ENCODE measurements at places on chromosomes 3 and 15. TPM values are rescaled to one million over a fixed set of nuclear protein-coding genes. Genes with fewer than 3 reads are reported as not detected.
A peak's percentile ranks its signal among the peaks of the same experiment; 100 is the strongest.

DNA sequence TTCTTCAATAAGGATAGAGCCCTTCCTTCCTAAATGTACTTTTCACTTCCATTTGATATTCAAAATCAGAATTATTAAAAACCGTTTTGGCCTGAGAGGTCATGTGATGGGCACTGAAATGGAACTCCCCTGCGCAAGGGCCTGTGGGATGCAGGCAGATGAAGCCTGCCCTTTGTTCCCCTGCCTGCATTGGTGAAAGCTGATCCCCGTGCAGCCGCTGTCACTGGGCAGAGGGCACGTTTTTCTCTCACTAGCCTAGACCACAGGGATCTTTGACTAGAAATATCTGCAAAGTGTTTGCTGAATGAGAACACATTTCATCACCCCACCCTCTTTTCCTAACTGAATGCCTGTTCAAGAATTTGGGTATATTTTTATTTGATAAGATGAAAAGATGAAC, 74.9 kb downstream of the TIPARP start:
- no peaks in the 10 kb centered on the region for H3K4me1 ChIP-seq
- no peak overlapping the region for H3K27ac ChIP-seq
- H3K27me3 ChIP-seq, result no peaks in the 10 kb centered on the region
- no peak for DNase-seq

- no peak for DNase-seq
- H3K4me1 ChIP-seq, result no peaks in the 10 kb centered on the region
- no peaks in the 10 kb centered on the region for H3K27me3 ChIP-seq
- no peaks in the 10 kb centered on the region for H3K36me3 ChIP-seq
- H3K4me3 ChIP-seq, result no peak overlapping the region
Observed at GRCh38 chr15:56295433-56295832, 51.8 kb upstream of the RFX7 start.

GRCh38 chr15:63500265-63501250, 3.8 kb upstream of the USP3 start:
- H3K27ac ChIP-seq, result no peak overlapping the region
- H3K27me3 ChIP-seq, result no peaks in the 10 kb centered on the region
- no peak for DNase-seq

GRCh38 chr3:45297331-45297730, 71.2 kb upstream of the TMEM158 start:
- no peaks in the 10 kb centered on the region for H3K4me1 ChIP-seq
- peaks cover 2% of the 10 kb centered on the region for H3K27me3 ChIP-seq
- no peak for DNase-seq
- no peaks in the 10 kb centered on the region for H3K36me3 ChIP-seq

GRCh38 chr3:186281176-186281575, 80.9 kb downstream of the DGKG start:
- no peaks in the 10 kb centered on the region for H3K27me3 ChIP-seq
- DNase-seq, result no peak
- peak overlapping the region; percentile 67 for H3K27ac ChIP-seq
- H3K4me1 ChIP-seq, result peaks cover 3% of the 10 kb centered on the region

GRCh38 chr15:58415636-58416035, 16.2 kb upstream of the LIPC start:
- H3K36me3 ChIP-seq, result no peaks in the 10 kb centered on the region
- H3K27me3 ChIP-seq, result no peaks in the 10 kb centered on the region
- DNase-seq, result no peak
- no peak overlapping the region for H3K27ac ChIP-seq
- no peaks in the 10 kb centered on the region for H3K4me1 ChIP-seq

- H3K4me3 ChIP-seq, result no peak overlapping the region
- H3K36me3 ChIP-seq, result no peaks in the 10 kb centered on the region
- H3K27me3 ChIP-seq, result no peaks in the 10 kb centered on the region
- no peak for DNase-seq
Observed at GRCh38 chr3:184780981-184781515, 30.9 kb upstream of the VPS8 start.

DNA sequence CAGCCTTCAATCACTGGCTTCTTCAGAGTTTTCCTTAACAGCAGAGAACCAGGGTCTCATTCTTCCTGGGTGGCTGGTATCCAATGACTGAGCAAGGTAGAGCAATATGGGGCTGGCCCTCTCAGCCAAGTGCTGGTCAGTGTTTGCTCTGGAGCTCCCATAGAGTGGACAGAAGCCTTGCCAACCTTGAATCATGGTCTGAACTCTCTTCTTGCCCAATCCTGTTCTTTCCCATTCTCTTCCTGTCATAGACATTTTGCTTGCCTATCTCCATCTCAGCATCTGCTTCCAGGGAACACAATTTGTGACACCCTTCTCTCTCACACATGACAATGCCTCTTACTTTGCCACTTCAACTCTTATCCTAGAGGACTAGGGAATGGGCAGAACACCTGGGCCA, 245.6 kb upstream of the PEX5L start:
- DNase-seq, result no peak
- H3K4me1 ChIP-seq, result no peaks in the 10 kb centered on the region
- H3K27me3 ChIP-seq, result no peaks in the 10 kb centered on the region
- no peaks in the 10 kb centered on the region for H3K36me3 ChIP-seq
- no peak overlapping the region for H3K4me3 ChIP-seq
- H3K27ac ChIP-seq, result no peak overlapping the region

DNA sequence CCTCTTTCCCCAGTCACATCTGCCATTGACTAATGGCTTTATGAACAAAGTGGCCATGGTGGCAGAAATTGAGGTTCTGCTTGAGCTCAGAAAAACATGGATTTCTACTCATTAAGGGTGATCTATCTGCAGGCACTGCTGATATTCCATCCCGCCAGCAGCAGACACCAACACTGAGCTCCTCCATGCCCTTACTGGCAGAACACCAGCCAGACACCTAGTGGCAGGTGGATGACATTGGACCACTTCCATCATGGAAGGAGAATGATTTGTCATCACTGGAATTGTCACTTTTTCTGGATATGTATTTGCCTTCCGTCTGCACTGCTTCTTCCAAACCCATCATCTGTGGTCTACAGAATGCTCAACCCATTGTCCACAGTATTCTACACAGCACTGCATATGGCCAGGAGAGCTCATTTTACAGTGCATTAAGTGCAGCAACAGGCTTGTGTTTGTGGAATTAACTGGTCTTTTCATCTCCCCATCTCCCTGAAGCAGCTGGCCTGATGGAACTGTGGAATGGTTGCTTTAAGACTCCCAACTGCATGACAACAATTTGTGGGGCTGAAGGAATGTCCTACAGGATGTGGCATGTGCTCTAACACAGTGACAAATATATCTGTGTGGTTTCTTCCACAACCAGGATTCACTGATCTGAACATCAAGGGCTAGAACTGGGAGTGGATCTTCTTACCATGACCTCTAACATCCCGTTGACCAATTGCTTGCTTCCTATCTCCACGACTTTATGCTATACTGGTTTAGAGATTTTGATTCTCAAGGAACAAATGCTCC, 103.4 kb downstream of the WNT7A start:
- no peak overlapping the region for H3K27ac ChIP-seq
- H3K36me3 ChIP-seq, result no peaks in the 10 kb centered on the region
- peak; percentile 1 for DNase-seq
- no peaks in the 10 kb centered on the region for H3K4me1 ChIP-seq

DNA sequence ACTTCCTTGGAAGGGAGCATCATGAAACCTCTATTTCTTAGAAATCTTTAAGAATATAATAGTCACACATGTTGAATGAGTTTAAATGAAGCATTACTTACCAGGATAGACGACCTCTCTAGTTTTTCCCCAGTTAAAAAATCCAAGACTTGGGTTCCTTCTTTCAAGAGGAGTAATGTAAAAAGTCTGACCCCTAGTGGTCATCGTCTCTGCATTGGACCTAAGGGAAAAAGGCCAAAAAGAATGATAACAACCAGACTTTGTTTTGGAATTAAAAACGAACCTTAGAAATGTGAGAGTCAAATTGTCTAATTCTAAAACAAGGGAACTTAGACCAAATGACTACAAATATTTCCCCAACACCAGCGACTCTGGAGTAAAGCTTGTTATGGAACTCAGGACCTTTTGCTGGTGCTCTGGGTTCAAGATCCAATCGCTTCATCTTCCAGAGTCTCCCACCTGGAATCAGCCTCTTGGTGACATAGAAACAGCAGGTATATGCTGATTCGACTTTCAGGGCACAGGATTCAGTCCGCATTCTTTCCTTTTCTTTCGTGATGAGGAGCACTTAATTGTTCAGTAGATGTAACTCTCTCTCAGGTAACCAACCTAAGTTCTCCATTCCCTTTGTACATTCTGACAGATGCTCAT, 214.8 kb upstream of the TPRG1 start:
- H3K4me3 ChIP-seq, result no peak overlapping the region
- H3K4me1 ChIP-seq, result peaks cover 5% of the 10 kb centered on the region
- no peak overlapping the region for H3K27ac ChIP-seq
- DNase-seq, result no peak
- H3K27me3 ChIP-seq, result no peaks in the 10 kb centered on the region
- H3K36me3 ChIP-seq, result no peaks in the 10 kb centered on the region

- H3K27me3 ChIP-seq, result no peaks in the 10 kb centered on the region
- no peak overlapping the region for H3K4me3 ChIP-seq
- H3K4me1 ChIP-seq, result no peaks in the 10 kb centered on the region
Observed at GRCh38 chr3:174358252-174358651, 500.9 kb upstream of the NAALADL2 start.

DNA sequence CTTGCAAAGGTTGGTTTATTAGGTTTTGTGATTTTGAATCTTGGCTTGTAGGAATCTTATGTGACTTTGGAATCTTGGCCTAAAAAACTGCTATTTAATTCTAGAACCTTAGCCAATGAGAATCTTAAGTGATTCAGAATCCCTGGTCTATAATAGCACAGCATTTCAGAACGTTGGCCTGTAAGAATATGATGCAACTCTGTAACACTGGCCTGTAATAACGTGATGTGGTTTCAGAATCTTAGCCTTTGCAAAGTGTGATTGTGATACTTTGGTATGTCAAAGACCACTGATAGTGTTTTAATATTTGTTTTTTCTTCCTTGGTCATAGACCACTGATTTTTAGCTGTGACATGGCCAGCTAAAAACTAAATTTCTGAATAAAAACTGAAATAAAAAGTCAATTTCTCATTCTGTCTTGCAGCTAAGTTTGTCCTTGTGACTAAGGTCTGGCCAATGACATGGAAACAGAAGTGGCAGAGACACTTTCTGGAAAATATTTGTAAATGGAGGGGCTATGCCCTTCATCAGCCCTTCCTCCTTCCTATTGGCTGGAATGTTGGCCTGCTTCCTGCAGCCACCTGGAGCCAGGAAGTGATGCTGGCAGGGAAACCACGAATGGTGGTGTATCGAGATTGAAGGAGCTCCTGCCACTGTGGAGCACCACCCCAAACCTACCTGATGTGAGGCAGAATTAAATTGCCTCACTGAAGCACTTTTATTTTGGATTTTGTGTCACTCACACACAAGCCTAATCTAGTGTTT, 42.3 kb upstream of the CORO2B start:
- no peaks in the 10 kb centered on the region for H3K27me3 ChIP-seq
- no peak for DNase-seq
- no peaks in the 10 kb centered on the region for H3K36me3 ChIP-seq
- H3K27ac ChIP-seq, result peak overlapping the region; percentile 49
- no peak overlapping the region for H3K4me3 ChIP-seq
- H3K4me1 ChIP-seq, result peaks cover 6% of the 10 kb centered on the region

- no peaks in the 10 kb centered on the region for H3K4me1 ChIP-seq
- no peaks in the 10 kb centered on the region for H3K36me3 ChIP-seq
Observed at GRCh38 chr3:72190050-72190449, 405.1 kb upstream of the PROK2 start.

DNA sequence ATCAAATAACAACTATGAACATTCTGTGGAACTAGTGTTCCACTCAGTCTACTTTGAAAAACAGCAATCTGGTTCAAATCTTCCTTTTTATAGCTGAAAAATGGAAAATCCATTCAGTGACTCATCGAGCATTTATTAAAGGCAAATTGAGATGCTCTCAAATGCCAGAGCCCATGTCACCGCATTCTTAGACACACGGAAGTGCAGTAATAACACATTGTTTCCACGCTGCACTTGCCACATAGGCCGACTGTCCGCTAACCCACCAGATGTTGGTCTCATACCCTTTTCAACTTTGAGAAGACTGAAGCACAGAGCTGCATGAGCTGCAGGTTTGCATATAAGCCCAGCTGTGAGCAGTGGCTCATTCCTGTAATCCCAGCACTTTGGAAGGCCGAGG, 95.9 kb downstream of the TMEM266 start:
- H3K4me1 ChIP-seq, result no peaks in the 10 kb centered on the region
- H3K27me3 ChIP-seq, result no peaks in the 10 kb centered on the region
- no peak for DNase-seq
- H3K36me3 ChIP-seq, result no peaks in the 10 kb centered on the region
- no peak overlapping the region for H3K27ac ChIP-seq

DNA sequence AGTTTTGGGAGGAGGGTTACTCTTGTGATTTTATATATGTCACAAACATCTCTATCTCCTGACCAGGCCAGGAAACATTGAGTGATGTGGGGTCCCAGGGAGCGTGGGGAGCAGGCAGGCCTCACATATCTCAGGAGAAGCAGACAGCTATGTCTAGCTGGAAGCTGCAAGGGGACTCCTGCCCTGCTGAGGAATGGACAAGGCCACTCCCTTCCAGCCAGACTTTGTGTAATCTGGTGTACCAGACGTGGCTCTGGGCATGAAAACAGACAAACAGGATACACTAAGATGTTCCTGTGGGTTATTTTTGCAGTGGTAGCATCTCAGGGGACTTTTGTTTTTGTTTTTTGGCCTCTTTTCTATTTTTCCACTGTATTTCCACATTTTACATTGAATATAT, 23.2 kb downstream of the CYP8B1 start:
- H3K36me3 ChIP-seq, result no peaks in the 10 kb centered on the region
- H3K4me3 ChIP-seq, result no peak overlapping the region
- no peak for DNase-seq
- H3K27me3 ChIP-seq, result no peaks in the 10 kb centered on the region
- H3K4me1 ChIP-seq, result no peaks in the 10 kb centered on the region

GRCh38 chr3:23659840-23660430, 145.8 kb upstream of the UBE2E1 start:
- H3K27me3 ChIP-seq, result no peaks in the 10 kb centered on the region
- no peak overlapping the region for H3K4me3 ChIP-seq
- H3K36me3 ChIP-seq, result no peaks in the 10 kb centered on the region
- no peaks in the 10 kb centered on the region for H3K4me1 ChIP-seq
- no peak for DNase-seq

Gene GREM1
- total RNA-seq, result 35.5 TPM

All from aorta (tissue), 5 donors.